ENCODE measurements at places on chromosomes 5 and 9.
A peak's percentile ranks its signal among the peaks of the same experiment; 100 is the strongest.

- DNase-seq: no peak
Measured at GRCh38 chr5:83586874-83587776, 115.6 kb downstream of the VCAN start.

- no peak for DNase-seq
Measured at GRCh38 chr9:82011133-82011532, 22.6 kb downstream of the SPATA31D1 start.

DNA sequence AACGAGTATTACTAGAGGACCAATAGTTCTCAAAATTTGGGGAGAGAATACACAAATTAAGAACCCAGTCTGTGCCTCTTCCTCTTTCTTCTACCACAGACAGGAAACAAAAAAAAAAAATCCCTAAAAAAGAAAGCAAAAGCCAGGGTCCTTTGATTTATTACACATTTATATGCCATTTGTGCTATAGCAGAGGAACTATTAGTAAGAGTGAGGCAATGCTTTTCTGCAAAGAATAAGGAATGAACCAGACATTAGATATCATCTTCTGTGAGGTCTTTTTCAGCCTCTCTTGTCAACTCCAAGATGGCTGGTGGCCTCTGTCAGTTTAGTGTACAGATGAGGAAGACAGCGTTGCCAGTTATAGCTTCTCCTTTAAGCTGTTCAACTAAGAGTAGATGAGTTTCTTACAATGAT lies 127.6 kb downstream of the RFX3 start:
- no peak for DNase-seq

- no peak for DNase-seq
Measured at GRCh38 chr5:73151766-73152410, 21.1 kb upstream of the TMEM174 start.

DNA sequence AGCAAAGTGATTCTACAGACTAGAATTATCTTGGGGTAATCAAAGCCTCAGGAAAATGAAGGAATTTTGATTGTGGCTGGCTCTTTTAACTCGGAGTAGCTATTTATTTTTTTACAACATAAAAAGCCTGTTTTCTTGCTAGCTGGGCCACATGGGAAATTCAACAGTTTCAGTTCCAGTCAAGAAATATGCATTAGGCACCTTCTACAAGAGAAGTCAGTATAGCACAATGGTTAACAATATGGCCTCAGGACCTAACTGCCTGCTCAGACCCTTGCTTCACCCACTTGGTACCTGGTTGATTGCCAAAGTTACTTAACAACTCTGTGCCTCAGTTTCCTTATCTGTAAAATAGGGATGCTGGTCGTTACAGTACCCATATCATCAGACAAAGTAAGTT lies 586.2 kb downstream of the ZNF608 start:
- no peak for DNase-seq

DNA sequence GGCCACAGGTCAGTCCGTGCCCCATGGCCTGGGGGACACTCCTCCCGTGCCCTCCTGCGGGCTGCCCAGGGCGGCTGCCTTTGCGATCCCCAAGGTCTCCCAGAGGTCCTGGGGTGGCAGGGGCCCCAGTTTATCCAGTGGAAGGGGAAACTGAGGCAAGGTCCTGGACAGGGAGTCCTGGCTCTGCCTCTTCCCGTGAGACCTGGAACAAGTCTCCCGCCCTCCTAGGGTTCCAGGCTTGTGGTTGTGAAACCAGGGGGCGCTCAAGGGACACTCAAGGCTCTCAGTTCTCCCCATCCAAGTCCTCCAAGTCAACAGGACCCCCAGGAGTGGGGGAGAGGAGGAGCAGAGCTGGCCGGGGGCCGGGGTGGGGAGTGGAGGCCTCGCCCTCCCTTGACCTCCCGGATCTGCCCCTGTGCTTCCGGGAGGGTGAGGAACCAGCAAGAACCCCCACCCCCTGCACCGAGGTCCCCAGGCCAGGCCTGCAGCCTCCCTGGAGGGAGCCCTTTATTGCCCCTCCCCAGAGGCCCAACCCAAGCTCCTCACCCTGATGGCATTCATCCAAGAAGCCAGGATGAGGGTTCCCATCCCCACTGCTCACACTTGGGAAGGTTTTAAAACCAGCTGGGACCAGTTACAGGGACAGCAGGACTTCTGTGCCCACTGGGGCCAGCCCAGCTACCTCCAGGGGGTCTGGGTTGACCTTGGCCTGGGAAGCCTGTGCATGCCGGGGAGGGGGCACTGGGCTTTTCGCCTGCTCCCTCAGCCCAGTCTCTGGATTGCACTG lies 24.7 kb upstream of the TMEM250 start:
- DNase-seq: no peak

DNA sequence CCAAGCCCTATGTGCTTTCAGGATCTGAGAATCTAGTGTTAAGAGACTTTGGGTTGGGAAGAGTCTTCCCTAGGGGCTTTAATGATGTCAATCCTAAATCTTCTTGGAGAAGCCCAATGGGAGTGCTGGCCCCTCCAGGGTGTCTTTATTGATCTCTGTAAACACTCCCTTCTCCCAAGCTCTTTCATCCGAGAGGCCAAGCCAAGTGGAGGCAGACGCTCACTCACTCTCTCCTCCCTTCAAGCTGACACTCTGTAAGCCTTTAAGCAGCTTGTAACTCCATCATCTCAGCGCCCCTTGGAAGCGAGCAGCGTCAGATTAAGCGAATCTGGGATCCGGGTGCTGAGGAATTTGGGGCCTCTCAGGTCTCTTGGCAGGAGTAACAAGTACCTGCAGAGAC lies 37.7 kb downstream of the SPARC start:
- DNase-seq: no peak

DNA sequence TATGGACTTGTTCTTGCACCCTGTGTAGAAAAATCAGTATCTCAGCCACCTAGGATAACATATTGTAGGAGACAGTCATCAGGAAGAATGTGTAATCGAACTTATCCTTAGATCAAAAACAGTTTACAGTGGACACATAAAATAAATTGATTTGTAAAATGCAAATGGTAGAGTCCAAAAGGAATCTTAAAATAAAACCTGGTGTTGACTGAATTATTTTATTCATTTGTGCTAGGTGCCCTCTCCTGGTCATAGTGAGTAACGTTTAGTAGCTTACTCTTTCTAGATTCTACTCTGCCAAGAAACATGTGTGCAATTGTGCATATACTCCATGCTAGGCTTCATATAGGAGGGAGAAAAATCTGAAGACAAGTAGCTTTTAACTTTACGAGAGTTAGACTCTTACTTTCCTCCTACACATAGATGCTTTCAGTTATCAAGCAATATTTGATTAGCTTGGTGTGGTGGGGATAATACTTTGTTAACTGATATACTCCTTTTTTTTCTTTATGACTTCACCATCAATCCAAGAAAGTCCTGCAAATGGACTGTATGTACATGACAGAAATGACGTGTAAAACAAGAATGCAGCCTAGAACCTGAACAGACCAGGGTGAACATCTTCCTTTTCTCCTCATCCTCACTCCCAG lies 23.7 kb upstream of the LOX start:
- no peak for DNase-seq

GRCh38 chr5:14225173-14225834 lies 82.2 kb downstream of the TRIO start:
- DNase-seq: no peak

- DNase-seq: no peak
Measured at GRCh38 chr5:172362755-172363154, 79.2 kb upstream of the UBTD2 start.

GRCh38 chr5:57318251-57318650 lies 144.4 kb downstream of the GPBP1 start:
- no peak for DNase-seq

DNA sequence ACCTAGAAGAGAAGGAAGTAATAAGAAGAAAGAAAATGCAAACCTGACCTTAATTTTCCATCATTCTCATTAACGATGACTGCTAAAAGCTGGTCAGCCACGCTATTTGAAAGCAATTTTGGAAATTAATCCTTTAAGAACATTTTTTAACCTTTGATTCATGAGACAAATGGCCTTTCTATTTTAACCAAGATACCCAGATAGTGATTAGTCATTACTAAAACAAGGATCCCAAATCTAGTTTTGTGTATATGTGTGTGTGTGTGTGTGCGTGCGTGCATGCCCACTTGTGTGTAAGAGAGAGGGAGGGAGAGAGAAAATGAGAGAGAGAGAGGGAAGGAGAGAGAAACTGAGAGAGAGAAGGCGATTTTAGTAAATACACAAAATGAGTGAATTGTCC lies 329.5 kb downstream of the DEPDC1B start:
- DNase-seq: no peak

DNA sequence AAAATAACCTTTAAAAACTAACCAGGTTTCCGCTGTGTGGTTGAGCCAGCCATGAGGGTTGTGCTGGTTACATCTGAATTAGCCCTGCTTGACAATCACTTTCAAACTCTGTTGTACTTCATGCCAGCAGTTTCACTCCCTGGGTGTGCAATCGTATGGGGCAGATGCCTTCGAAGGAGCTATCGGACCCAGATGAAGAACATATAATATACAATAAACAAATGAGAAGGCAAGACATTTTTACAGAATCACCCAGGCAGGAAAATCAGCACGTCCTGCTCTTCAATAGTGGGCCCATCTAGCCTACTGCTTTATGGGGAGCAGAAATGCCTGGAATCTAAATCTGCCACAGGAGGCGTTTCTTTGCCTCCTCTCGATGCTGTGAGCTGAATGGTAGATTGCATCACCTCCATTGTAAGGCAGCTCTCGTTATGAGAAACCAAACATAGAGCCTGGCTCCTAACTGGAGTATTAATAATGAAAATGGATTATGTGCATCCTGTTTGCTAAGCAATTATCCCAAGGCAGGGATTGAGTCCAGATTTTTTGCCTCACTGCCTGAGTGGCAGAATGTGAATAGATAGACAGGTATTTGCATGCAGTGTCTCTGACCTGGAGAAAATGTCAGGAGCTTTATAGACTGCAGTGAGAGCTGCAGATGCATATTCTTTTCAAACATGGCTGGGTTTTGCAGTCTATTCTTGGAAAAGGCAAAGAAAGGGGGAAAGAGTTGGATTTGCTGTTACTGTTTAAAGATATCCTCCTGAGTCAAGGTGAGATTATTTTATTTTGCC lies 143.3 kb upstream of the SMARCA2 start:
- DNase-seq: peak; percentile 16

DNA sequence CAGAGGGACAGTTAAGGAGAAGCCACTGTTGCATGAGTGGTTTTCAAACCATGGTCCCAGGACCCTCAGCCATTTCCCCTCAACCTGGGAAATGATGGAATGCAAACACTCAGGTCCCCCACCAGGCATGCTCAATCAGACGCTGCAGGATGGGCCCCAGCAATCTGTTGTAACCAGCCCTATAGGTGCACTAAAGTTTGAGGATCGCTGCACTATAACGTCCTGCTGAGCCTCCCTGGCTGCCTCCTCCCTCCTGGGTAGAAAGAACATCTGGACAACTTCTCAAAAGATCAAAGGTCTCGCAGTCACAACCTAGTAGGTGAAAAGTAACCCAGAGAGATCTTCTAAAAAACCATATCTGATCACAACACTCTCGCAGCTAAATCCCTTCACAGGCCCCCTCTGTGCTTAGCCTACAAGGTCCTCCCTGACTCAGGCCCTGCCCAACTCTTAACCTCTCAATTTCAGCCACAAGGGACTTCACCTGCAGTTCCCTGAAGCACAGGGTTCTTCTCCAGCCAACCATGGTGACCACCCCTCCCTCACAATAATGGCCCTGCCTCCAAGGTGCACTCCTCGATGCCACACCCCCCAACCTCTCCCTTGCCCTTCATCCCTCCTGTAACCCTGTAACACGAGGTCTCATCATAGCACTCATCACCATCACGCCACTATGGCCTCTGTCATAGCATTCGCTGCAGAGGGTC lies 3.5 kb downstream of the SHB start:
- DNase-seq: no peak

GRCh38 chr9:86116425-86116824 lies 17.1 kb upstream of the GOLM1 start:
- no peak for DNase-seq

- no peak for DNase-seq
Measured at GRCh38 chr9:111106202-111106601, 67.9 kb upstream of the LPAR1 start.

DNA sequence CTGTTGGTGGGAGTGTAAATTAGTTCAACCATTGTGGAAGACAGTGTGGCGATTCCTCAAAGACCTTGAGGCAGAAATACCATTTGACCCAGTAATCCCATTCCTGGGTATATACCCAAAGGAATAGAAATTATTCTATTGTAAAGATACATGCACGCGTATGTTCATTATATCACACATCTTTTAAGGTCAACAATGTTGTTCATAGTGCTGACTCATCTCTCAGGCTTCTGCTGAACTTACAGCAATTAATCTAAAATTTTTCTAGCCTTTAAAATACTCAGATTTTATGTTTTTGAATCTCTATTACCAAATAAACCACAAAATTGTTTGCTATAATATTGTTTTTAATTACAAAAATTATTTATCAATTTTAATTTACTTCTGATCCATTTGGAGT lies 38.8 kb upstream of the ZNF618 start:
- DNase-seq: no peak

DNA sequence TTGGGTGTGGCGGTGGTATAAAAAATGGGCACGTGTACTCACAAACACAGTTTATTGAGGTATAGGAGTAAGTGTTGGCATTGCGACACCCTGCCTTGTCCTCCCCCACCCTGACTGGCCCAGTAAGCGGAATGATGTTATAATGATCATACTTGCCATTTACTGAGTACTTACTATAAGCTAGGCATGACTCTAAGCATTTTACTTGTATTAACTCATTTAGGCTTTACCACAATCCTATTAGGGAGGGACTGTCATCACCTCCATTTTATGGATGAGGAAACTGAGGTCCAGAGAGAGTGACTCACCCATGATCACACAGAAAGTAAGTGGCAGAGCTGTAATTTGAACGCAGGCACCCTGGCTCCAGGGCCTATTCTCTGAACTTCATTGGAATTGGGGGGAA lies 2.3 kb downstream of the SMIM3 start:
- no peak for DNase-seq

- no peak for DNase-seq
Measured at GRCh38 chr9:16369427-16369826, 501.0 kb downstream of the BNC2 start.

DNA sequence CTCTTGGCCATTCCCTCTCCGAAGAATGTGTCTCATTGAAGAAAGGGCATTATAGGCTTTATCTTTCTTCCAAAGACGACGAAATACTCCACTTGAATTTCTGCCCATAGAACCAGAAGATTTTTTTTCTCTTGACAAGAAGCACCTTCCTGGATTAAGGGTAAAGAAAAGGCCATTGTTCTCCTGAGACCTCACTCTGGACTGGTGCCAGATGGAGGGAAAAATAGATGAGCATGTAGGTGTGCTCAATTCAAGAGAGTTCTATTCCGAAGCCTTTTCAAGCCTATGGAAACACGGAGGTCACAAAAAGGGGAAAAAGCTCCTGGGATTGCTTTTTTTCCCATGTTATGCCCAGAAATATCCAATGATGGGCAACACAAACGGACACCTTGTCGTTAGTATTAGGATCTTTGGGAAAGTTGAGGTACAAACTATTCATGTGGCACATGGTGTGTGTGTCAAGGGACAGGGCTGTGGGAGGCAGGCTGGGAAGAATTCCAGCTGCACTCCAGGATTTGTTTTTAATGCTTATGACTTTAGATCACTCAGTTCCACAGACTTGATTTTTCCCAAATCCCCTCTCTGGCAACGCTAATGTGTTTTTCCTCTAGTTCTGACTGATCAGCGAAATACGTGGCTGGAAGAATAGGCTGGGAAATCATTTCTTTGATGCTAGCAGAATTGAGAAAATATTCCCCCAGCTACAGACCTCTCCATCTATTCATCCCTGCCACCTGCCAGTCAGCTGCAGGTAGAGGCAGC lies 89.9 kb downstream of the SIL1 start:
- DNase-seq: no peak

All from activated T-cell treated with anti-CD3 and anti-CD28 coated beads, Interleukin-2, amount 50 U/mL, for 72 hours (primary cell).